Esophagus mucosa (tissue), 1 donor: ENCODE measurements at places on chromosomes 6 and 20. TPM values are rescaled to one million over a fixed set of nuclear protein-coding genes. Genes with fewer than 3 reads are reported as not detected.

Gene PSORS1C1
- total RNA-seq = 0.20 TPM

Gene EHMT2
- 28.2 TPM for total RNA-seq

Gene ZC2HC1B
- not detected for total RNA-seq

Gene SYCP2
- total RNA-seq = 0.60 TPM

Gene ADIG
- total RNA-seq = not detected

Gene TXLNB
- total RNA-seq = 0.24 TPM

Gene NOL7
- total RNA-seq = 33.1 TPM
